Muscle of arm (tissue), 14 donors: ENCODE measurements at places on chromosomes 2 and 18. TPM values are rescaled to one million over a fixed set of nuclear protein-coding genes. Genes with fewer than 3 reads are reported as not detected.

- no peak for DNase-seq
These were observed 69.5 kb downstream of the C1D start for GRCh38 chr2:67993329-67993728.

DLX1 gene
- polyA plus RNA-seq: not detected

- DNase-seq: no peak
These were observed 221.0 kb upstream of the OSR1 start for GRCh38 chr2:19579461-19579860.

NLRC4 gene
- polyA plus RNA-seq: not detected

- DNase-seq: no peak
These were observed 622.6 kb downstream of the EPHA4 start for GRCh38 chr2:220949466-220949865.

GRCh38 chr2:169683054-169683424 lies 11.2 kb downstream of the CFAP210 start:
- DNase-seq: no peak

DNA sequence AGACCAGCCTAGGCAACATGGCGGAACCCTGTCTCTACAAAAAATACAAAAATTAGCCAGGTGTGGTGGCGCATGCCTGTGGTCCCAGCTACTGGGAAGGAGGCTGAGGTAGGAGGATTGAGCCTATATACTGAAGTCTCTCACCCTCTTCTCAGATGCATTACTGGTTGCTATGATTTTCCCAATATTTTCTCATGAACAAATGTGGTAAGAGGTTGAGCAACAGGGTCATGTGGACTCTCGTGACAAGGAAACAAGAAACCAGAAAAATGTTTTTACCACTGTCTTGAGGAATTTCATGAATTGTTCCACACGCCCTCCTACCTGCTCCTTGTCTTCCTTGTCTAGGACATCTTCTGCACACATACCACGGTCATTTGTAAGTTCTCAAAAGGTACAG lies 12.4 kb downstream of the LMAN2L start:
- DNase-seq: no peak

- no peak for DNase-seq
These were observed 85.5 kb downstream of the EPC2 start for GRCh38 chr2:148730085-148730484.

DNA sequence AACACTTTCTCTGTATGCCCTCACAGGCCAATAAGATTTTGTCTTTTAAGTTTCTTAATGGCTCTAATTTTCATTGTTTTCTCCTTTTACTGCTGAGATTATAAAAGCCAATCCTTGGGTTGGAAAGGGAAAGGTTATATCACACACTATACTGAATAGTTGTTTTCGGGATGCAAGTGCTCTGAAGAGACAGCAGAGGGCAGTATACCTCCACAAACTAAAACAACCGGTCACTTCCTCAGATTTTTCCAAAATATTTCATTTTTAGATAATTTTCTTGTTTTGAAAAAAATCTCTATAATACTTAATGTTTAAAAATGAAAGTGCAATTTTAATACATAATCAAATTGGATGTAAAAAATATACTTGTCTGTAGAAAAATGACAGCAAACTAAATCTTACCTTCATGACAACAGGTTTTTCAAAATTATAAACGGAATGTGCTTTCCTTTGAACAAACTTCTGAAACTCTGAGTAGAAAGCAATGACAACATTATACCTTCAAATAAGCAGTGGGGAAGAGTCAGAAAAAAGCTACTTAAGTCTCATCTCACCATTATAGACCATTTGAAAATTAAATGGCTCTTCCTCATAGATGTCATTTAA lies 82.7 kb downstream of the ORC4 start:
- DNase-seq: peak; percentile 23

MPV17 gene
- 65.4 TPM for polyA plus RNA-seq

DNA sequence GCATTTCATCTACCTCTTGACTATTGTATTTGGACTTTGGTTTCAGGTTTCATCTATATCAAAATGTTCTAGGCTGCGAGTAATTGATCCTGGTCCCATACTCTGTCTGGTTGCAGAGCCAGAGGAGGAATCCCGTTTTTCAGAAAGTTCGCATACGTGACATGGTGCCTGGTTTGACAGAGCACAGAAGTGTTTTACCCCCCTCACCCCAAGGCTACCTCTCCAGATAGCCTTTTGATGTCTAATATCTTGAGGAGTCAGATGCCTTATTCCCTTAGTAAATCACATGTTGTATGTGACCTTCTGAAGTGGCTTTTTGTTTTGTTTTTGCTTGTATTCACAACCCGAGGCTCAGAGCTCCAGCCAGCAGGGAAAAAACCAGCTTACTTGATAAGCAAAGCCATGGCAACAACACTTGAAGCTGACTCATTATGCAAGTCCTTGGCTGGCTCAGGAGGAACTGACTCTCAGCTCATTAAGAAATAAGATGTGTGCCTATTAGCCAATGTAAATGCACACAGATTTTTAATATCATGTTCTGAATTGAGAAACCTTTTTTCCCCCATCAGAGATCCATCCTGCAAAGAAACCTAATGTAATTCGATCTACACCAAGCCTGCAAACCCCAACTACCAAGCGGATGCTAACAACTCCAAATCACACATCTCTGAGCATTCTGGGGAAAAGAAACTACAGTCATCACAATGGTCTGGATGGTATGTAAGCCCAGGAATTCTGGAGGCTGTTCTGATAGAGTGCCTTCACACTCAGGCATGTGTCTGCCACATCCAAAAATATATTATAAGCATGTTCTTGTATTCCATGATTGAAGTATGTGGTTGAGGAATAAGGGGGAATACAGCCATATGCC lies 41.4 kb downstream of the OXER1 start:
- peak; percentile 3 for DNase-seq

DNA sequence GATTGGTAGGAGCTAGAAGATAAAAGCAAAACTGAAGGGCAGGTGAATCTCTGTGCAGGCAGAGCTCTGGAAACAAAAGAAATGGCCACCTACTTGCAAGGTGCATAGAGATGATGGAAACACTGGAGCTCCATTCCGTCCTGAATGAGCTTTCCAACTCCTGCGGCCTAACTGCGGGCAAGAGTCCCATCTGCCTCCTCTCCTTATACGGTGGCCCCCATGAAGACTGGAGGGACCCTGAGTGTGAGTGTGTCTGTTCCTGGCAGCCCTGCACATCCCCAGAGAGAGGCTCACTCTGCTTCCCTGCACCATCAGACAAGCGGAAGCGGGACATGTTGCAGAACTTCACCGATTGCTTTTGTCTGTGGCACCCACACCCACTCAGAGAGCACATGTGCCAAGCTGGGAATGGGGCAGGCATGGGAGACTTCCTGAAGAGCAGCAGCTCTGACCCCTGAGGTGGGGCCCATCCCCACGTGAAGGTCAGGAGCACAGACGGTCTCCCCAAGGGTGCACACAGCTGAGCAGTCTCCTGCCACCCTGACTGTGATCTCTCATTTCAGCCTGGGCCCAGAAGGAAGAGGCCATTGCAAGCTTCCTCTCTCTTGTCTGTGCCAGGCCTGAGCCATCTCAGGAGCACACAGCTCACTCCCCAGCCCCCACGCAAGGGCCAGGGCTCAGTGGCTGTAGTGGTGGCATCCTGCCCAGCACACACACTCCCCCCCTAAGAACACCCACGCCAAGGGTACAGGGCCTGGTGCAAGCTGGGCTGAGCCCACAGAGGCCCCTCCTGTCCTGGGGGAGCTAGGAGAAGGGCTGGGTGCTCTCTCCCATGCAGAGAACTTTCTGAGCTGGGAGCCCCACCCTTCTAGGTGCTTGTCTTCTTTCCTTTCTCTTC lies 75.3 kb downstream of the STPG4 start:
- DNase-seq: no peak

- DNase-seq: no peak
These were observed 16.5 kb downstream of the DOK1 start for GRCh38 chr2:74571058-74571457.

LAMA3 gene
- not detected for polyA plus RNA-seq

DNA sequence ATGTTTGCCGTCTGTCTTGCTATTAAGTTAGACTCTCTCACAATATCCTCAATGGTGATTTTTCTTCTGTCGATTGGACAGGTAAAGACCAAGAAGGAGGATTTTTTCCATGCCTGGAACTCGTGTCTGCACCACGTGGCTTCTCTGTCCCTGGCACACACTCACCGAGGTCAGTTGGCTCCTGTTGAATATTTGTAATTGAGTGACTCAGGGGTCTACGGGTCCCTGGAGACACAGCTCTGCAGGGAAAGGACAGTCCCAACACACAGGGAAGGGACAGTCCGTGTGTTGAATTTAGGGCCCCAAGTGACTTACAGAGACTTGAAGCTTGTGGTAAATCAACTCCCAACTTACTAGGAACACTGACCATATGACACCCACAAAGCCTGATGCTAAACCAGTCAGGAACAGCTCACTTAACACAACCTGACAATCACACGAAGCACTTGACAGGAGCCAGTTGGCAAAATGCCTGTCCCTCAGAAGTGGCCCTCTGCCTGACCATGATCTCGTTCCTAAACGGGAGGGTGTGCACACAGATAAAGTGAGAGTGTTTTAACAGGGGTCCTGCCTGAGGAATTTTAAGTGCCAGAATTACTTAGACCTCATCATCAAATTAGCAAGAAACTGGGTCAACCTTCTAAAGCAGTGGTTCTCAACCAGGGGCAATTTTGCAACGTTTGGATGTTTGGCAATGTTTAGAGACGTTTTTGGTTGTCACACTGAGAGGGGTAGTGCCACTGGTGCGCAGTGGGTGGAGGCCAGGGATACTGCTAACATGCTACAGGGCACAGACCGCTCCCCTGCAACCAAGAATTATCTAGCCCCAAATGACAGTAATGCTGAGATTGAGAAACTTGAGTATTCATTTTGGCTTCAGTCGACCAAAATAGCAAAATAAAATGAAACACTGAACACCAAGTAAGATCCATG lies 88.9 kb upstream of the BCL2L11 start:
- no peak for DNase-seq

- DNase-seq: no peak
These were observed 503.6 kb downstream of the ARHGAP15 start for GRCh38 chr2:143632751-143633374.

RNF144A gene
- polyA plus RNA-seq: 26.9 TPM

- no peak for DNase-seq
These were observed 136.2 kb downstream of the WDSUB1 start for GRCh38 chr2:159150280-159150746.

DNA sequence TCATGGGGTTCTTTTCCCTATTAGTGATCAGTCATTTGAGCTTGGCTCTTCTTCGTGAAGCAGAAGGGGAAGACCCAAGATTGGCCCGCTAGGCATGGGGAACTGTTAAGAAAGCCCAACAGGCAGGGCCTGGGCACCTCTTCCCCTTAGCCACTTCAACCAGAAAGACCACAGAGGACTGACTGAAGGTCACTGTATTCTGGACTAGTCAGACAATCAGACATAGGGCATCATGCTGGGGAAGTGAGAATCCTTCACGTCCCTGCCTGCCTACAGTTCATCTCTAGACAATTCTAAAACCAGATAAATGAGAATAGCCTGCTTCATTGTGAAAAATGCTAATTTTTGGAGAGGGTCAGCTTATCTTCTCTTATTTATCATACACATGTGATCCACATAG lies 28.1 kb downstream of the FAP start:
- DNase-seq: no peak

DNA sequence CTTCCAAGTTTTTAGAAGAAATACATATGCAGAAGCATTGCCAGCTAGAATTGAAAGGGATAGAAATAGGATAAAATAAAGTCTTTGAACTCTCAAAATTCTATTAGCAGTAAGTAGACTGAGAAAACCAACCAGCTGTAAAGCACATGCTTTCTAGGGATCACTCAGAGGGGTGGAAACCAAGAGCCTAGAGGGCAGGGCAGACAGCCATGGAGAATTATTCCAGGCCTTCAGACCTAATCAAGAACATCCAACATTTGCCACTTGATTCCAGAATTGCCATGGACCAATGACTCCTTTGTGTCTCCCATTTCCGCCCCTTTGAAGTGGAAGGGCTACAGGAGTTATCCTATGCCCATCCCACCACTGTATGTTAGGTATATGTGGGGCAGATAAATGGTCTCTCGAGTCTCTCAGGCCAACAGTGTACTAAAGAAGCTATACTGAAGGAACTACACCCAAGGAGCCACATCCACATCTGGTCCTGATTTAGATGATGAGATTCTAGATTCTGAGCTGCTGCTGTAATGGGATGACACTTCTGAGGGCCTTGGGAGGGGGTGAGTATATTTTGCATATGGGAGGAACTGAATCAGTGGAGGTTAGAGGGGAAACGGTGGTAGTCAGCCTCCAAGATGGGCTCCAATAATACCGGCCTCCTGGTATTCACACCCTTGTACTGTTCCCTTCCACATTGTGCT lies 4.0 kb downstream of the FARSB start:
- no peak for DNase-seq

DNA sequence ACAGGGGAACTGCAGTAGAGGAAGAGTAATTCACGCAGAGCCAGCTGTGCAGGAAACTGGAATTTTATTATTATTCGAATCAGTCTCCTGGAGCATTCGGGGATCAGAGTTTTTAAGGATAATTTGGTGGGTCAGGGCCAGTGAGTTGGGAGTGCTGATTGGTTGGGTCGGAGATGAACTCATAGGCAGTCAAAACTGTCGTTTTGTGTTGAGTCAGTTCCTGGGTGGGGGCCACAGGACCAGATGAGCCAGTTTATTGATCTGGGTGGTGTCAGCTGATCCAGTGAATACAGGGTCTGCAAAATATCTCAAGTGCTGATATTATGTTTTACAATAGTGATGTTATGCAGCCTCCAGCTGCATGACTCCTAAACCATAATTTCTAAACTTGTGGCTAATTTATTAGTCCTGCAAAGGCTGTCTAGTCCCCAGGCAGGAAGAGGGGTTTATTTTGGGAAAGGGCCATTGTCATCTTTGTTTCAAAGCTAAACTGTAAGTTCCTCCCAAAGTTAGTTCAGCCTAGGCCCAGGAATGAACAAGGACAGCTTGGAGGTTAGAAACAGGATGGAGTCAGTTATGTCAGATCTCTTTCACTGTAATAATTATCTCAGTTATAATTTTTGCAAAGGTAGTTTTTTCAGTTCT lies 67.0 kb downstream of the ASAP2 start:
- DNase-seq: no peak

DNA sequence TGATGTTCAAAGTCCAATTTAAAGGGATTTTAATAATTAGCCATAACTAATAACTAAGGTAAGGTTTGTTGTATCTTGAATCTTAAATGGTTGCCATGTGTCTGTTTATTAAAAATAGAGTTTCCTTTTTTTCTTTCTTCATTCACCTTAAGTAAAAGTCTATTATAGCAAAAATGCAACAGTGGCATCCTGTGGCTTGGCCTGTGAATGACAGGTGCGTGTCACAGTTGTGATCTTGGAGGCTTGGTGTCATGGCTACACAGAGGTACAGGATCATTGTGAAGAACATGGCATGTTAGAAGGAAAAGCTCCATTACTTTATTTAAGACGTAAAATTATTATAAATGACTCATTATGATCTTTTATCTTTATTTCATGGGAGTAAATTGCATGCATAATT lies 246.1 kb downstream of the BCL2 start:
- DNase-seq: no peak

DNA sequence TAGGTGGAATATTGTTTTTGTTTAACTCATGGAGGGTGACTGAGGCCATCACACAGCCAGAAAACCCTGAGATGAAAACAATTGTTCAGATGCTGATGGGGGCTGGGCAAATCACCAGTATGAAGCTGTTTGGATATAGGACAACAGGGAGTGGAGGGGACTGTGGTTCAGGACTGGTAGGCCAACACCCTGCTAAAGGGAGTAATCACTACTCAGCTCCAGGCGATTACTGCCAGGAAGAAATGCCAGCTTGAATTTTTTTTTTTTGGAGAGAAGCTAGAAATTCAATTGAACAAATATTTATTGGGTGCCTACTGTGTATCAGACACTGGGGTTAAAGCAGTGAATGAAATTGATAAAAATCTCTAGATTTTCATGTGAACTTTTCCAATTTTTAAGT lies 37.4 kb downstream of the TNP1 start:
- DNase-seq: no peak

LAMA1 gene
- polyA plus RNA-seq: 2.5 TPM

GRCh38 chr2:44578471-44579093 lies 216.8 kb downstream of the CAMKMT start:
- no peak for DNase-seq
